Stimulated activated CD4-positive, alpha-beta T cell treated with anti-CD3 and anti-CD28 coated beads, Interleukin-15, amount 100 ng/mL, for 24 hours (primary cell): ENCODE measurements at places on chromosomes 12 and 14.

DNA sequence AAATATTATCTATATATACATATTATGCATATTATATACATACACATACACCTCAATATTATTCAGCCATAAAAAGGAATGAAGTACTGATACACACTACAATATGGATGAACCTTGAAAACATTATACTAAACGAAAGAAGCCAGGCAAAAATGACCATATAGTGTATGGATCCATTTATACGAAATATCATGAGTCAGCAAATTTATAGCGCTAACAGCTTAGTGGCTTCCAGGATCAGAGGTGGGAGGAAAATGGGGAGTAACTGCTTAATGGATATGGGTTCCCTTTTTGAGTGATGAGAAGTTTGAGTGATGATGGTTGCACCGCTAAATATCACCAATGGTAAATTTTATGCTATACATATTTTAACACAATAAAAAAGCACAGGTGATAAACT, 32.7 kb downstream of the PTGER2 start:
- no peak for DNase-seq

- DNase-seq, result no peak
These were observed 76.0 kb downstream of the PRIMA1 start for GRCh38 chr14:93712079-93712837.

GRCh38 chr12:47356129-47356700, 276.5 kb upstream of the AMIGO2 start:
- DNase-seq, result peak; percentile 43

- DNase-seq, result no peak
These were observed 86.7 kb upstream of the PTHLH start for GRCh38 chr12:28059220-28059619.

DNA sequence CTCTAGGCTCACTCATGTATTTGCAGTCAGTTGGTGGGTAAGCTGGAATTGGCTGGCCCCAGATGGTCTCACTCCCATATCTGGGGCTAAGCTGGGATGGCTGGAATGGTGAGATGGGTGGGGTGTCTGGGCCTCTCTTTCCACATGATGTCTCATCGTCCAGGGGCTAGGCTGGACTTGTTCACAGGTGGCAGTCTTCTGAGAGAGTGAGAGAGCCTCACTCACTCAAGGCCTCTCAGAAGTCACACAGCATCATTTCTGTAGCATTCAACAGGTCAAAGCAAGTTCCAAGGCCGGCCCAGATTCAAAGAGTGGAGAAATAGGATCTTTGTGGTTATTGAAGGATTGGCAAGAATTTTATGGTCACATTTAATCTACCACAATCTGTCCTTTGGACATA, 102.7 kb downstream of the UNC79 start:
- DNase-seq, result no peak

GRCh38 chr14:71399057-71399487, 491.8 kb downstream of the PCNX1 start:
- DNase-seq, result no peak

DNA sequence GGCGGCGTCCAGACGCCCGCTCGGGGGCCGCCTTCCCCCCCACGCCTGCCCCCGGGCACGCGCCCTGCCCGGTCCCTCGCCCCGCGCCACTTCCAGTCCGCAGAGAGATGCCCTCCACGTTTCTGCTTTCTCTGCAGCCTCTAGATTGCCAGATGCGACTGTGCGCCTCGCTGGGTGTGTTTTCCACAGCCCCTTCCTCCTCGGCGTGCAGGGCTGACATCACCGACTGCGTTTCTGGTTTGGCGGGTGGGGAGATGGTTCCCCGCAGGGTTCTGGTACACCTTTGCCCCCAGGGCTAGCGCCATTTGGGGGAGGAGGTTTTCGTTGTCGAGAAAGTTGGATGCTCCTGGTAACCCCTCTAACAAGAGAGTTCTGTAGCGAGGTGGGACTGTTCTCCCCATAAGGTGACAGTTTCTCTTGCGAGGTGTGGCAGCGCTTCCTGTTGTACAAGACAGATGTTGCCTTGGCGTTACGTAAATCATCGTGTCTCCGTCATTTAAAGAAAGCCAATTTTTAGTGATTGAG, 1.5 kb downstream of the CALM1 start:
- DNase-seq, result peak; percentile 69

GRCh38 chr12:116894913-116895312, 13.7 kb upstream of the HRK start:
- DNase-seq, result no peak

GRCh38 chr14:91295851-91296796, 51.6 kb upstream of the GPR68 start:
- DNase-seq, result no peak

GRCh38 chr12:70784042-70784668, 136.4 kb downstream of the PTPRR start:
- no peak for DNase-seq

- DNase-seq, result no peak
These were observed 24.3 kb downstream of the PPP1CC start for GRCh38 chr12:110718222-110718908.

DNA sequence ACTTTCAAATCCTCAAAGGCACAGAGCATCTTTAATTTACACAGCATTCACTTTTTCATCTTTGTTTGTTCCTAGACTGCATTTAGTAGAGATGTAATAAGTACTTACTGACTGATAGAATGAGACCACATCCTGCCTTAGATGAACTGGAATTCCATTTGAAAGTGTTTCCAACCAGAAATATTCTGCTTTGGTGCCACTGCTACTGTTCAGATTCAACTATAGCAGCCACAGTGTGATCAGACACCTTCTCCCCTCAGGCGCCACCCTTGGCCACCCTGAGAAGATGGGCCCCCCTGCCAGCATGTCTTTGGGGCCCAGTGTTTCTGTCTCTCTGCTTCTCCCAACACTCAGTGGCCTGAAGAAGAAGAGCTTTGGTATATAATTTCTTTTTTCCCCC, 449.1 kb downstream of the RAD51B start:
- no peak for DNase-seq
